ENCODE measurements at places on chromosomes 2 and 18.

DNA sequence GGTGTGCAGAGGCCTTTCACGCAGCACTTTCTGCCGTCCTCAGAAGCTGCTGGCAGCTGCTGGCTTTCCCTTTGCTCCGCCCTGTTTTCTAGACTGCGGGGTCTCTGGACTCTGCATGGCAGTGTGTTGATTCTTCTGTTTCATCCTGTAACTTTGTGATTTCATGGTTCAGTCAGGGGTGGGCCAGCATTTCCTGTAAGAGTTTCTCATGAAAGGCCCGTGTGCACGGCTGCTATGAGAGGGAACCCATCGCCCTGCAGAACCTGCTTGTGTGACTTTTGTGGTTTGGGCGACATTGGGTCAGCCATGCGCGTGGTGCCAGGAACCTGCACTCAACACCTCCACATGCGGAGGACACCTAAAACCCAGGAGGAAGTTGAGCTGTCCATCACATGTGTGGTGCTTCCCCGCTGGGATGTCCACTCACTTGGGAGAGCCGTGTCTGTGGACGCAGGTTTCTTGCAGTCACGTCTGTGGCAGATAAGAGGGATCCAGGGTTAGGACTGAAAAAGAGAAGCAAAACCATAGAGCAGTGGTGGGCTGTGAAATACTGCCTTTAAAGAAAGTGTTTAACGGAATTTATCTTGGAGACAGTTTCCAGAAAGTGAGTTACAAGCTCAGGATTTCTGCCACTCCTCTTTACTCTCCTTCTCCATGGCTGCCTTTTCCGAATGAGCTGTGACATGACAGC is 167.3 kb upstream of the ALKAL2 start:
- DNase-seq = no peak

DNA sequence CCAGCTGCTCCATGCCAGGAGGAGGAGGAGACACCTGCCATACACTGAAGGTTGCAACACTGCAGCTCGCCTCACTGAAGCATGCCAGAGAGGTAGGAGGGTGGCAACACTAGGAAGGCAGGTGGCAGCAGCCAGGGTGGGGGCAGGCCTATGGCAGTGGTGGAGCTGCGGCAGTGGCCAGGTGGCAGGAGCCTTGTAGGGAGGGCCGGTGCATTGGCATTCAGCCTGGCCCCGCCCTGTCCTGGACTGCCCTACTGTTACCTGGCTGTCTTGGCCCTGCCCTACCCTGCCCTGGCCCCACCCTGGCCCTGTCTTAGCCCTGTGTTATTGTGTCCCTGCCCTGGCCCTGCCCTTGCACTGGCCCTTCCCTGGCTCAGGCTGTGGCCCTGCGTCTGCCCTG is 7.4 kb upstream of the ANKRD62 start:
- no peak for DNase-seq

GRCh38 chr2:84891355-84892010 is 10.6 kb upstream of the TRABD2A start:
- no peak for DNase-seq

DNA sequence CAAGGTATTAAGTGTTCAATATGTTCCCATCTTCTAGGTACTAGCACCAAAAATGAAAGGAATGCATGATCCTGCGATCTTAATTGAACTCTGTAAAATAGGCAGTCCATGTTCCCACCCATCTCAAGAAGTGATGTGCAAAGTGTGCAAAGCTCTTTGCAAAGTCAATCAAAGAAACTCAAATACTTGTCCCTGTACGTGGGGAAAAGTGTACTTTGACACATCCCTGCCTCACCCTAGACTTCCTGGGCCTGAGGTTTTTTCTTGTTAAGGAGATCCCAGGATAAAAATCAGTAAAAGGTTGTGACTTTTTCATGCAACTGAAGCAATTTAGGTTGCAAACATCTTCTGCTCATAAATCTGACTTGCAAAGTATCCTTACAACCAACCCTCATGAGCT is 25.3 kb downstream of the HNRNPA3 start:
- DNase-seq = no peak

GRCh38 chr2:28346587-28346986 is 46.1 kb upstream of the FOSL2 start:
- no peak for DNase-seq

- DNase-seq = no peak
Measured at GRCh38 chr2:126659562-126660467, 3.9 kb downstream of the GYPC start.

- no peak for DNase-seq
Measured at GRCh38 chr2:162041485-162041884, 32.5 kb downstream of the DPP4 start.

GRCh38 chr2:128245813-128246212 is 72.9 kb downstream of the HS6ST1 start:
- DNase-seq = no peak

DNA sequence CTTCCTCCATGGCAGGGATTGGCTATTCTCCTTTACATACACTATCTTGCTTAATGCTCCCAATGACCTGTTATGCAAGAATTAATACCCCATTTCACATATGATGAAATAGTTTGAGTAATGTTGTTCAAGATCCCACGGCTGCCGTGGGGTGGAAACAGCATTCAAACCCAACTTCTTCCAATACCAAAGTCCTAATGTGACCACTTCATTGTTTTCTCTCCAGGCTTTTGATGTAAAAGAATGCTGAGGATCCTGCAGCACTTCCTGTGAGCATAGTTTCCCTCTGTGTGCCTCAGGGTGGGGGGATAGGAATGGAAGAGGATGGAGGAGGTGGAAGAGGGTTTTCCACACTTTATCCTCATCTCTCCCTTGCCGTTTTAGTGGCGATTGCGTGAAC is 199.4 kb downstream of the IRS1 start:
- DNase-seq = no peak
